CD4-positive, alpha-beta T cell treated with Interleukin-10 for 1 hour (primary cell): ENCODE measurements at places on chromosomes 7 and 10.
A peak's percentile ranks its signal among the peaks of the same experiment; 100 is the strongest.

- DNase-seq: peak; percentile 71
These were observed 145.2 kb downstream of the FRMD4A start for GRCh38 chr10:14185316-14186045.

DNA sequence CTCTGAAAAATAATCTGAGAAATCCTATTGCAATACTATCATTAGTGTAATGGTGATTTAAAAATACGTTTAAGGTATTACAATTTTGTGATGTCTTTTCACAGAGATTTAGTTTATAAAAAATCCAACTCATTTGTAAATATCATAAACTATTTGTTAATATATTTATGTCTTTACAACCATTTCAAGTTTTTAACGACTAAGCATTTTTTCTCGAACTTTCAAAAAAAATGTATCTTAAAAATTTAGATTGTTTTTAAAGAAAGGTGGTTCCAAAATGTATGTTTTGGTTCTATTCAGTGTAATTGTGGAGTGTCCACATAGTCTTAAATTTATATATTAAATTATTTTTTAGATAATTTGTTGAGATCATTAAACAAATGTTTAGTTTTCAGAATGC is 134.2 kb upstream of the TEX47 start:
- DNase-seq: no peak

- no peak for DNase-seq
These were observed 1.9 kb upstream of the ANKRD7 start for GRCh38 chr7:118222591-118222990.

DNA sequence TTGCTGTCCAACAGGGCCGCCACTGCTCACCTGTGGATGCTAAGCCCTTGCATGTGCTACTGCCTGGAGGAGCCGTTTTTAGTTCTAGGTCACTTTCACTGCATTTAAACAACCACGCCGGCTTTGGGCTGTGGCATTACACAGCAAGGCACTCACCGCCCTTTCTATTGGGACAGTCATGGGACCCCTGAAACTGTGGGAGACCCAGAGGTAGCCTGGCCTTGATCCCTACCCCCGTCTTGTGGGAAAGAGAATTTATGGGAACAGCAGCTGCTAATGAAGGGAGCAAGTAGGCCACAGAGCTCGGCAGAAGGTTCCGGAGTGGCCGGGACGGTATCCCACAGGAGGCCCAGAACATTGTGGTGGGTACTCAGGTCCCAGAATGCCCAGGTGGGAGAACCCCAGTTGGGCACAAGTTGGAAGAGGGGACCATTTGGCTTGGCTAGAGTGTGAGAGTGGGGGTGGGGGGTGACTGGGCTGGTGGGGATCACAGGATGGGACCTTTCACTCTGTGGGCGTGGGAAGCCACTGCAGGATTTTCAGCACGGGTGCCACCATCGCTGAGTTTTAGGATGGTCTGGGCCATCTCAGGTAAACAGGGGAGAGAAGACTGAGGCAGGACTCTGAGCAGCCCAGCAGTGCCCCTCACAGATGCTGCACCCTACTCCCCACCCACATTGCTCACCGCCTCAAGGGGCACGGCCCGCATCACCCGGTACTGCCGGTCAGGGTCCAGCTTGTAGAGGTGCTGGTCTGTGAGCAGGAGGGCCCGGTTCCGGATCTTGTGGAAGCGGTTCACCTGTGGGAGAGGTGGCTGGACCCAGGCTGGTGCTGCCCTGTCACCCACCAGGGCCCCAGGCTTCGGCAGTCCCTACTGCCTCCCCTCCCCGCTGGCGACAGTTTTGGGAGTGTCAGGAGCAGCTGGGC is 15.2 kb downstream of the MYO1G start:
- DNase-seq: no peak

- no peak for DNase-seq
These were observed 2.5 kb upstream of the LAMB4 start for GRCh38 chr7:108132551-108133265.

GRCh38 chr10:97766106-97766810 is 5.5 kb downstream of the SFRP5 start:
- DNase-seq: no peak

DNA sequence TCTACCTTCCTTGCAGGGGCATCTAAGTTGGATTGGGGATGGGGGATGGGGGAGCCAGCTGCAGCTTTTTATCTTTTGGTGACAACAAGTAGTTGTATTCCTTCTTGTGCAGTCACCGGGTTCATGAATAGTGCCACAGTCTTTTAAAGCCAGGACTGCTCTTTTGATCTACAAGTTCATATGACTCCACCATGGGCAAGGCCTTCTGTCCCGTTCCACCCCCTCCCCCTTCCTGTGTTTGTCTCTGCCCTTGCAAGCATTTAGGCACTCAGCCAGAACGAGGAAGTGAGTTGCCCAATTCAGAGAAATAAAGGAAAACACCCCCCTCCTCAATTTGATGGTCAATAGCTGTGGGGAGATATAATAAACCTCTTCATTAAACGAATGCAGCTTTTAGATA is 44.8 kb upstream of the EGR2 start:
- no peak for DNase-seq

- DNase-seq: no peak
These were observed 171.0 kb downstream of the SND1 start for GRCh38 chr7:127822822-127823508.

- DNase-seq: no peak
These were observed 86.9 kb downstream of the SND1 start for GRCh38 chr7:127738859-127739258.

DNA sequence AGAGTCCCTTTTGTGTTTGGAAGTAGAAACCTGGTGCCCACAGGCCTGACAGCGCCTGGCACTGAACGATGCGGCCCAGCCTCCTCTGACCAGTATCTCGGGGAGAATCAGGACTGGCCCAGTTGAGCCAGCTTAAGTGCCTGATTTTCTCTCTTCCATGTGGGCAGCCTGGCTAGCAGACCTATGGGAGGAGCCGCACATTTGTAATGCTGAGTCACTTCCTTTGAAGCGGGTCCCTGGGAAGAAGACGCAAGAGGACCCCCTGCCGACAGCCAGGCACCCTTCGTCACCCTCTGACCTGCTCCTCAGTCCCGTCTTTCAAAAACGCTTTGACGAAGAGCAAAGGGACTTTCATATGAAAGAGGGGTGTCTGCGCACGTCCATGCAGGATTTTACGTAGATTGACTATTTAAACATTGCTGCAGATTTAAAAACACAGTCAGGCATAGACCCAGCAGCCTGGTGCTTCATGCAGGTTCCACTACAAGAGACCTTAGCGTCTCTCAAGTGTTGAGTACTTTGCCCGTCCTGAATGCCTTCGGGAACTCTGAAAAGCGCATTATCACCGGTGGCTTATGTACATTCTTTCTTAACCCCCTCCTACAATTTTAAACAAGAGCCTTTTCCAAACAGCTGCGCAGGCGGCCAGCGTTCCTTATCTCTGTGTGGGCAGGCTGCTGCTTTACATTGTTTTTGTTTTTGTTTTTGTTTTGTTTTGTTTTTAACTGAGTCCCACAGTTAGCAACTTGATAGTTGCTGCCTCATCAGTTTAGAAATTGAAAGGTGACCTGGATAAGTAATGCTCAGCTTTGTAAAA is 36.5 kb upstream of the AP5Z1 start:
- no peak for DNase-seq

- DNase-seq: peak; percentile 42
These were observed 1196.9 kb downstream of the SORCS3 start for GRCh38 chr10:105837951-105838350.

- no peak for DNase-seq
These were observed 71.0 kb downstream of the CASD1 start for GRCh38 chr7:94580601-94581000.

GRCh38 chr10:1183033-1183396 is 126.8 kb downstream of the WDR37 start:
- DNase-seq: no peak

- no peak for DNase-seq
These were observed 18.9 kb upstream of the ZNF138 start for GRCh38 chr7:64775289-64775688.

GRCh38 chr7:47666164-47666862 is 84.4 kb upstream of the TNS3 start:
- DNase-seq: no peak

- DNase-seq: no peak
These were observed 8.0 kb upstream of the CCDC71L start for GRCh38 chr7:106668861-106669524.

- DNase-seq: no peak
These were observed 651 bp upstream of the ARPC1A start for GRCh38 chr7:99325001-99325493.

GRCh38 chr7:4657640-4658417 is 24.3 kb upstream of the FOXK1 start:
- DNase-seq: no peak

- DNase-seq: no peak
These were observed 168.7 kb upstream of the HABP2 start for GRCh38 chr10:113384181-113384580.

- DNase-seq: no peak
These were observed 13.9 kb downstream of the DIP2C start for GRCh38 chr10:675532-675931.

- no peak for DNase-seq
These were observed 22.2 kb upstream of the ADAMTS14 start for GRCh38 chr10:70650104-70650503.

DNA sequence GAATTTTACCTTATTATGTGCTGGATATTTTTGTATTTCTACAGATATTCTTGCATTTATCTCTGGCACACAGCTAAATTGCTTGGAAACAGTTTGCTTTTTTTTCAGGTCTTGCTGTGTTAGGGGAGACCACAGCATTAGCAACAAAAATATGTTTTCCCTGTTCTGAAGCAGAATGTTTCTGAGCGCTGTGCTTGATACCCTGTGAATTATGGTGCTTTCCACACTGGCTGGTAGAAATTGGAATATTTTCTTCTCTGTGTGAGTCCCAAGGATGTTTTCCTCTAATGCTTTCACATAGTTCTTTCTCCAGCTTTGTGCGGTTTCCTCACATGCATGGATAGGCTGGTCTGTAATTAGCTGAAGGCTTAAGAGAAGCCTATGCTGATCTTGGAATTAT is 651.6 kb upstream of the IGFBP3 start:
- no peak for DNase-seq

DNA sequence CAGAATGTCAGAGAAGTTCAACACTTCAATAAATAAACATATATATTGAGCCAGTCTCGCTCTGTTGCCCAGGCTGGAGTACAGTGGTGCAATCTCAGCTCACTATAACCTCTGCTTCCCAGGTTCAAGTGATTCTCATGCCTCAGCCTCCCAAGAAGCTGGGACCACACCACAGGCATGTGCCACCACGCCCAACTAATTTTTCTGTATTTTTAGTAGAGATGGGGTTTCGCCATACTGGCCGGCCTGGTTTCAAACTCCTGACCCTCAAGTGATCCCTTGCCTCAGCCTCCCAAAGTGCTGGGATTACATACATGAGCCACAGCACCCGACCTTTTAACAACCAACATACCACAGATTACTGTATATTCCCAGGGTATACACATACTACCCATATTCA is 134.2 kb downstream of the JMJD1C start:
- no peak for DNase-seq

DNA sequence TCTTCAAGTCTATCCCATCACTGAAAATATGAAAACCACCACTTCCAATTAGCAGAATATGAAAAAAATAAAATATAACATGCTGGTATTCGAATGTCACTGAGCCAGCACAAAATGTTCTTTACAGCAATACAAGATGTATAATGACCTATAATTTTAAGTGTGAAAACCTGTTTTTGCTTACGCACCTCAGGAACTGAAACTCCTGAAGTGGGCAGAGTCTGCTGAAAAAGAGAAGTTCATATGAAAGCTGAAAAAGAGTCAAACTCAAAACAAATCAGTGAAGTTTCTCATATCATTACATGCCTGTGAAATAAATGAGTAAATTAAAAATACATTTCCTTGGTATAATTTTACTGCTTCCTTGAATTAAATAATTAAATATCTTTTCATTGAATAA is 272.5 kb downstream of the DGKB start:
- no peak for DNase-seq

DNA sequence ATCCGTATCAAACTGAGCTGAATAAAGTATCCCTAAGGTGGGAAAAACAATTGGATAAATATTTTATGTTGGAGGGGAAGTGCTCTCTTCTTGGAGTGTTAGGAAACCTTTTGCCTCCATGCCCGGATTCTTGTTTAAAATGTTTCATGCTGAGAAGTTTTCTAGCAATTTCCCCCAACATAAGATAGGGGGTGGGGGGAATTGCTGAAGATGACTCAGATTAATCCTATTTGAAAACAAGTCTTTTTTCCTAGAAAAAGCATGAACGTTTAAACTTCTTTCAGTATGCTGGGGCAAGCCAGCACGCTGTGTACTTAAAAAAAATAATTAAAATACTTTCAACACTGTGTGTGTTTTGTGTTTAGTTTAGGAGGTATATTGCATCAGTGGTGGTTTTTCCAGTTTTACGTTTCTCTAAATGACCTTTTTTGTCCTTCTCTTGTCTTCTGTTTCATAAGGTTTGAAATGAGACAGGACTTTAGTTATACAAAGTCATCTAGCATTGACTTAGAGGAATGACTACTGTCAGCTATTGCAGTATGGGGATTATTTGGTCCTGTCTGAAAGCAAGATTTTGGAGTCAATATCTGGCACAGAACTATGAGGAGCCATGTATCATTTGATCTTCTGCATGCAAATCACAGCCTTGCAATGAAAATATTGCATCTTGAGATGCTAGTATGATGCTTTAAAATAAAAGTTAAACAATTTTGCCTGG is 295.9 kb downstream of the GATA3 start:
- DNase-seq: no peak

- DNase-seq: no peak
These were observed 27.9 kb downstream of the SCART1 start for GRCh38 chr10:133481657-133482056.

DNA sequence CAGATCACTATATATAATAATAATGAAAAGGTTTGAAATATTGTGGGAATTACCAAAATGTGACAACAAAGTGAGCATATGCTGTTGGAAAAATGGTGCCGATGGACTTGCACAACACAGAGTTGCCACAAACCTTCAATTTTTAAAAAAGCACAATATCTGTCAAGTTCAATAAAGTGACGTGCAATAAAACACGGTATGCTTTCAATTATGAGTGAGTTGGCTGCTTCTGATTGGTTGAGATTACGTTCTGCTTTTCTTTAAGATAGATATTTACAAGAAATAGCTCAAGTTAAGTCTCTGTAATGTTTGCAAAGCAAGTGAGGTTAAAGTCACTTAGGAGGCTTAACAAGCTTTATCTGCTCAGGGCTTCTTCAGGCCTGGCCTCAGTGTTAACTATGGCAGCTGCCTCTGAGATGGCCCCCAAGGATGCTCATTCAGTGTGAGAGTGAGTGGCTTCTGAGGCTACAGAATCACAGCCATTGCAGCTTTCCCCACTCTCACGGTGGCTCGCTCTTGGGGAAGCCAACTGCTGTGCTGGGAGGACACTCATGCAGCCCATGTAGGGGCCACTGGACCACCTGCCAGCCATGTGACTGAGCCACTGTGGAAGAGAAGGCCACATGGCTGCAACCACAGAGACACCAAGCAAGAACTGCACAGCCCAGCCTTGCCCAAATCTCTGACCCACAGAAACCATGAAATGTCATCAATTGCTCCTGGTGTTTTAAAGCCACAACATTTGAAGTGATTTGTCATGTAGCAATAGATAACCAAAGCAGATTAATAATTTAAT is 78.3 kb upstream of the TMEM72 start:
- DNase-seq: no peak

GRCh38 chr7:44411306-44411705 is 79.2 kb downstream of the NUDCD3 start:
- DNase-seq: no peak
